ENCODE measurements at places on chromosomes 7 and 10. TPM values are rescaled to one million over a fixed set of nuclear protein-coding genes. Genes with fewer than 3 reads are reported as not detected.

The ADCY1 gene
- total RNA-seq: 0.33 TPM

The WASHC2C gene
- 15.2 TPM for total RNA-seq

The ACSL5 gene
- 15.0 TPM for total RNA-seq

The TMEM225B gene
- 0.28 TPM for total RNA-seq

The PTPRN2 gene
- total RNA-seq: 1.9 TPM
